CD4-positive, alpha-beta T cell treated with Interleukin-6 at 100 ng/mL for 8 hours (primary cell): ENCODE measurements at places on chromosomes 7 and 10.

DNA sequence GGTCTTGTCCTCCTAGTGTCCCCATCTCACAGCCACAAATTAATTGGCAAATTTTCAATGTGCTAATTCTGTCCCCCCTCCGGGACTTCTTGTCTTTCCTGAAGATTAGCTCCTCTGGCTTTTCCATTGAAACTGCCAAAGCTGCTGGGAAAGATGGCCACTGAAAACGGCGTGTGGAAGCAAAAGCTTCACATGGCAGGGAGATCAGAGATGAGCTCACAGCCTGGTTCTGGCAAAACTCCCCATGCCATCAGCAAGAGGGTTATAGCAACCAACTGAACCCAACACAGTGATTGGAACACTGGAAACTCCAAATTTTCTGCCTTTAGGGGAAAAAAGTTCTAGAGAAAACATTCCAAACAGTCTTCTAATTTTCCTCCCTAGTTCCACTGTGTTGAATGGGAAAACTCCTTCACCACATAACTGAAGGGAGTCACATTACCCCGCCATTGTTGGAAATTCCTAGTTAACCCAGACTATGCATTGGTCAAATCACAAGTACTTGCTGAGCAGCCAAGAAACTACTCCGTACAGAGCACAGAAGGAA, 37.0 kb downstream of the NRAP start:
- DNase-seq: no peak

DNA sequence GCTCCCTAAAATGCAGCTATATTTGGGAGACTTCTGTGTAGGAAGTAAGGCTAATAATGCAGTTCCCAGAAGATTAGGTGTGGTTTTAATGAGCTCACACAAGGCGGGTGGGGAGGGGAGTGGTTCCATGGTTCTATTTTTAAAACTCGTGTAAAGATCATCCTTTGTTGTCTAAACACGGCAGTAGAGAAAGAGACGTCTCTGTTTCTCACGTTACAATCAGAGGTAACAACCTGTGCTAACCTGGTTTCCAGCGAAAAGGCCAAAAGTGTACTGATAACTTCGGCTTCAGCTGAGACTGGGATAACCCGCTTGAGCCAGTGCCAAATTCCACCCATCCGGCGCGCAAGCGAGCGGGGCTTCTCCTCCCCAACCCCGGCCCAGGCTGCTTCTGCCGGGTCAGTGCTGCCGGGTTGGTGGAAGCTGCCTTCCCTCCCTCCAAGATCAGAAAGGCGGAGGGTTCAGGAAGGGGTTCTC, 2.5 kb upstream of the MAP3K8 start:
- DNase-seq: no peak

DNA sequence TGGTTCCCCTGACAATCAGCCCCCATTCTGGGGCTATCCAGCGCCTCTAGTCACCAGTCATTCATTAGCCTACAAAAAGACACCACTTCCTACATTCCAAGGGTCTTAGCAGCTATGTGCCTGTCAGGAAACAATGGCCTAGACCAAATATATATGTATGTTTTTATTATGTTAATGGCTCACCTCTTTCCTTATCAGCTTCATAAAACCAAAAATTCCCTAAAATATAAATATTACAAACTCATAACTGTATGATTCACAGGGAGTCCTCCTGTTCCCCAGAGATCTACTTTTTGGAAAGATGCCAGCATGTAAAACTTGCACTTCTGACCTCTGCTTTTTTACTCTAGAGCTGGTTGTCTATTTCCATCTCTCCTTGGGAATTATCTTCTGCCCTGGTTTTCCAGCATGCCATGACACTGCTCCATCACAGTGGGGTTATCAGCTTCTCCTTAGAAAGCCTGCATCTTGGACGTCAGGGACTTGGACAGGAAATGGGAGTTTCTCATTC, 79.2 kb downstream of the ABCA13 start:
- no peak for DNase-seq

DNA sequence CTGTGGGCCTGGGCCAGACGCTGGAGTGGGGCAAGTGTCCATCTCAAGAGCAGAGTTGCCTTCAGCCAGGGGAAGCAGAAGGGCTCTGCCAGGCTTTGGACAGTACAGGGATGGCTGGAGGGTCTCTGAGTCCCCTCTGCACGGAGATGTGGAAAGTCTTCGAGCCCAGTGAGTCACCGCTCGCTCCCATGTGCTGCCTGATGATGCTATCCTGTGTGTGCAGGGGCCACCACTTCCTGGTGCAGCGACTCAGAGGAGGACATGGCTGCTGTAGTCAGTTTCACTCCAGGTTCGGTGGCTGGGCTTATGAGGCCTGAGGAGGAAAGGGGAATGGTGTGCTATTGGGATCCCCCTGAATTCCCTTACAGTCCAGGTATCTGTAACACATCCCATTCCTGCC, 6.0 kb downstream of the ADCYAP1R1 start:
- DNase-seq: no peak

GRCh38 chr7:29485339-29486190, 78.1 kb upstream of the PRR15 start:
- no peak for DNase-seq

DNA sequence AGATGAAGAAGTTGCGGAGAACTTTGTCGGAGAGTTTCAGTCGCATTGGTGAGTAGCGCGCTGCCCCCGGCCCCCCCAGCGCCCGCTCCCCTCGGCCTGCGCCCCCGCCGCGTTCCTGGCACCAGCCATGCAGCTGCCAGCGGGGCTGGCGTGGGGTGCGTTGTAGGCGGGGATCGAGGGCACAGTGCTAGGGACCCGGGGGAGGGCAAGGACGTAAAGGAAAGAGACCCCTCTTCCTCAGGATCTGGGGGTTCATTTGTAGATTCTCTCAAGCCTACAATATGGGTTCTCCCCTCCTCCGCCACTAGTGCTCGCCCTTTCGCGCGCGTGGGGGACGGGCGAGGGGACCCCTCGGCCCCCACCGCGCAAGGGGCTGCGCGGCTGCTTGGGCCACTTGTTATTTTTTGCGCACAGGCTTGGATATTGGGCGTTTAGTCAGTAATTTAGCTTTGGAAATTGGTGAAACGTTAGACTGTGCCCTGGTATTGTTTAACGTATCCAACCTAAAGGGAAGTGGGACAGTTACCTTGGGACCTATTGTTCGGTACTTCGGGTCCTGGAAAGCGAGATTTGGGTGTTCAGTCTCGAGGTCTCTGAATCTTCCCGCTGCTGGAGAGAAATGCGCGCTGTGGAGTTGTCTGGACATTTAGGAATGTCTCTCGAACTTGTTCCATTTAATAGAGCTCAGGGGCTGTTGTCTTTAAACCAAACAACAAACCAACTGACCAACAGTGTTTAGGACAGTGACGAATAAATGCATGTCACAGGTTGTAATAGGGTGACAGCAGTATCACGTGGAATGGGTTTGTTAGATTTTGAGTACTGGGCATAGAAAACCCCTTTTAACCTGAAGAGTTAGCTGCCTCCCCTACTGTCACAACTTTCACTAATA, 796 bp downstream of the CDK14 start:
- DNase-seq: no peak

DNA sequence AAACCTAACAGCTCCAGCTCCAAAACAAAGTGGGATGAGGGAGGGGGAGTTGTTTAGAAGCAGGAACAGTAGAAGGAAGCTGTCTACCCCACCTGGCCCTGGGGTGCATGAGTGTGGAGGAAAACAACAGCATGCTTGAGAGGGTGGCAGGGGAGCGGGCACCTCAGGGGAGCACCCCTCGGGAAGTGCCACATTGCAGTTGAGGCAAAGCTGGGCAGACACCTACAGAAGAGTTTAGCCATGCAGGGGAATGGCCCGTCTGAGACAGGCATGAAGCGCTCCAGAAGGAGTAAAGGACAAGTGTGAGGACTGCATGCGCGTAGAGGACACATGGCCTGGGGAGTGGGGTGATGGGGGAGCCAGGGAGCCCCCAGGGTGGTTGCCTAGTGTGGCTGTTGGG, 18.1 kb downstream of the CHAT start:
- no peak for DNase-seq

DNA sequence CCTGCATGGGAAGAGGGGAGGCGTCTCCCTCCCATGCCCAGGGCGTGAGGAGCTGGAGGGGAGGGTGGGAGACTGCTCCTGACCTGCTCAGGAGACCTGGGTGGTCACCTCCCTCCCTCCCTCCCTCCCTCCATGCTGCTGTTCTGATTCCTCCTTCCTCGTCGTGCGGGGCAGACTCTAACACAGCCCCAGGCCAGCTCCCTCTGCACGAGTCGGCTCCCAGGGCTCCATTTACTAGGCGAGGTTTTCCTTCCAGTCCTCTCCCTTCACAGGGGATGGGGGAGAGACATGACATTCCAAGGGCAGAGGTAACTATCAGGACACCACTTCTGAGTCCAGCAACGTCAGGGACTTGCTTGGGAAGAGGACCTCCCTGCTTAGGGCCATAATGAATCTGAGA, 23.6 kb downstream of the VIPR2 start:
- no peak for DNase-seq

DNA sequence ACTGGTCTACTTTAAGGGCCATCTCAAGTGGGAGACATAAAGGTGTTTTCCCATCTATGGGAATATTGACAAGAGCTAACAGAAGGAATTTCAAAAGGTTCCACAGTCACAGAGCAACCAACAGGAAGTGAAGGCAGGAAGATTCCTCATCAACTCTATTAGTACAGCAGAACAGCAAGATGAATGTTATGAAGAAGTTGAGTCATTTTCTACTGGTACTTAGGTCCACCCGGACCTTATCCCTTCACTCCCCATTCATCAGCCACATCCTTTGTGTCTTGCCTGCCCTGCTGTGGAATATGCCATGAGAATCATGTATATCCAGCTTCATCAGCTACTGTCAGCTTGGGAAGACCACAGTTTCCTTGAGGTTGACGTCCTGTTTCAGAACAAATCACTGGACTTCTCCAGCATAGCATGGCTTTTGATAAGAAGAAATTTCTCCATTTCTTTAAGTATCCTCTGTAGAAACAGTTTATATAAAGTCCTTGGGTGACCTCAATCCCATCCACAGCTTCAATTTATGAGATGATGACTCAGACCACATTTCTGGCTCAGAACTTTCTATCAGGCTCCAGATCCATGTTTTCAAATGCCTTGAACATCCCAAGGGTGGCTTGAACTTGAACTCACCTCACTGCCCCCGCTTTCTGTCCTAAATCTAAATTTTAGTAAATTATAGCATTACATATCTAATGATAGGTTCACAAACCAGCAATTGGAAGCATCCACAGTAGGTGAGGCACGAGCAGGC, 84.9 kb upstream of the AGK start:
- no peak for DNase-seq

DNA sequence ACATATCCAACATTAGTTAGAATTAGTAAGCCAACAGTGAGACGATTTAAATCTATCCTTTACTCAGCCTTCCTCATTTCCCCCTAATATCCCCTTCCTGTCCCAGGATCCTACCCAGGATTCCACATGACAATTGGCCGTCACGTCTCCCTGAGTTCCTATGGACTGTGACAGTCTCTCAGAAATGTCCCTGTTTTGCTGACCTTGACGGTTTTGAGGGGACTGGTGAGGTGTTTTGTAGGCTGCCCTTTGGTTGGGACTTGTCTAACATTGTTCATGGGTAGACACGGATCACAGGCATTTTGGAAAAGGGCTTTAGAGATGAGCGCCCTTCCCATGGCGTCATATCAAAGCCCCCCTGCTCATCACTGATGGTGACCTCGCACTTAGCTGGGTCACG, 162.8 kb downstream of the ZMYND11 start:
- DNase-seq: no peak

- no peak for DNase-seq
Measured at GRCh38 chr7:17463511-17464085, 165.1 kb downstream of the AHR start.

DNA sequence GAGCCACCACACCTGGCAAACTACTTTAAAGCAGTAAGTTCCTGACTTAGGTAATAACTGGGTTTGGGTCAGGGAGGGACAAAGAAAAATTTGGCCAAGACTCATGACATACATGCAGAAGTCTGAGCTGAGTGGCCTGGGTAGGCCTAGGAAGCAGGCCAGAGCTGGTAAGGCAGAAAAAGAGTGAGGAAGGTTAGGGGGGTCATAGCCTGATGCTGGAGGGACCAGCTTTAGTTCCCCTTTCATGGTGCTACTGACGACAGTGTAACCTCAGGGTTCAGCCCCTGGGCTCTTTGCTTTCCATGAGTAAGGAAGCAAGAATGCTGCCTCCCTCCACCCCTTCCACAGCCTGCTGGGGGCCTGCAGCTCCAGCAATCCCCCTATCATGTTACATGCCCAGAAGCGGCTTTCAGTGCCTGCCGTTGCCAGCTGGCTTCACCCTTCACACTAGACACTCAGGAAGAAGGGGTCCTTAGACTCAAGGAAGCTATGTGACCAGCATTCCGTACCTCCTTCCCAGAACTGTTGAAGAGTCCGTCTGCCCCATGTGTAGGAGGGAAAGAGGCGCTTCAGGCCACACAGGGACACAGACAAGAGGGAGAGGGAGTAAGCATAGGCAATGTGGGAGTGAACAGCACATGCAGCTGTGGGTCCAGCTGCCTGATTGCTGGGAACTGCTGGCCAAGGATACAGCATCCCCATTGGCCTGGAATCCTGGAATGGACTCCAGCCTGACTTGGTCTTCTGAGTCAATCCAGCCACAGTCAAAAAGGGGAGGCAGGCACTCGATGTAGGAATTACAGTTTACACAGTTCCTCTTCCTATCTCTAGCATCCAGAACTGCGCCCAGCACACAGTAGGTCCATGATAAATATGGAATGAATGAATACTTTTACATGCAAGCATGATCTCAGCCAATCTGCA, 4.1 kb upstream of the PLAU start:
- no peak for DNase-seq

DNA sequence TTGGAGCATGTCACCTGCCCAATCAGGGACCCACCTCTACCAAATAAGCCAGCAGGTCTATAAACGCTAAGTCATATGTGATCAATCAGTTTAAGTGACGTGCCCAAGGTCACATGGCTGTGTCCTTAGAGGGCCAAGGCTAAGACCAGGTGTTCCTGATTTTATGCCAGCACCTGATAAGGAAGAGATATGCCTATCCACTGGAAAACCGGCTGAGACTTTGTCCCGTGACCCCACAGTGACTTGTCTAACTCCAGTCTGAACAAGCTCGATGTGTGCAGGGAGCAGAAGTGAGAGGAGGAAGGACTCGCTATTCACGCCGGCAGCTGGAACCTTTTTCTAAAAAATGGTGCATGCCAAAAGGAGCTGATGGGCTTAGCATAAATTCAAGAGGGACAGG, 57.0 kb downstream of the PRKAG2 start:
- DNase-seq: no peak

DNA sequence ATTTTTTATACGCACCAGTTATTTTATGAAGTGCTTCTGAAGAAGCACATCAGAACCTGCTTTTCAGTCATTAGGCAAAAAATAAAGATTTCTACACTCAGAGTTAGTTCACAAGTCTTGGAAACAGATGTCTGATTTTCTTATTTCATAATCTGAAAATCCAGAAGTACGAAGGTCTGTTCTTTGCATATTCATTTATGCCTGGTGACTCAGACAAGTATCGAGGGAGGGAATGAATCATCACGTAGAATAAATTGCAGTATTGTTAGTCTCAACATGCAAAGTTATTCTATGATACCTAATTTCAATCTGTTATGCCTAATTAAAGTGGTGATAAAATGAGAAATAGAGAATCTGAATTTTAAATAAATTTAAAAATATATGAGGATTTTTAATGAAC, 113.6 kb upstream of the SEM1 start:
- DNase-seq: no peak

- DNase-seq: no peak
Measured at GRCh38 chr10:30490289-30491000, 56.5 kb downstream of the MAP3K8 start.
